ENCODE measurements at places on chromosomes 11 and 22.

DNA sequence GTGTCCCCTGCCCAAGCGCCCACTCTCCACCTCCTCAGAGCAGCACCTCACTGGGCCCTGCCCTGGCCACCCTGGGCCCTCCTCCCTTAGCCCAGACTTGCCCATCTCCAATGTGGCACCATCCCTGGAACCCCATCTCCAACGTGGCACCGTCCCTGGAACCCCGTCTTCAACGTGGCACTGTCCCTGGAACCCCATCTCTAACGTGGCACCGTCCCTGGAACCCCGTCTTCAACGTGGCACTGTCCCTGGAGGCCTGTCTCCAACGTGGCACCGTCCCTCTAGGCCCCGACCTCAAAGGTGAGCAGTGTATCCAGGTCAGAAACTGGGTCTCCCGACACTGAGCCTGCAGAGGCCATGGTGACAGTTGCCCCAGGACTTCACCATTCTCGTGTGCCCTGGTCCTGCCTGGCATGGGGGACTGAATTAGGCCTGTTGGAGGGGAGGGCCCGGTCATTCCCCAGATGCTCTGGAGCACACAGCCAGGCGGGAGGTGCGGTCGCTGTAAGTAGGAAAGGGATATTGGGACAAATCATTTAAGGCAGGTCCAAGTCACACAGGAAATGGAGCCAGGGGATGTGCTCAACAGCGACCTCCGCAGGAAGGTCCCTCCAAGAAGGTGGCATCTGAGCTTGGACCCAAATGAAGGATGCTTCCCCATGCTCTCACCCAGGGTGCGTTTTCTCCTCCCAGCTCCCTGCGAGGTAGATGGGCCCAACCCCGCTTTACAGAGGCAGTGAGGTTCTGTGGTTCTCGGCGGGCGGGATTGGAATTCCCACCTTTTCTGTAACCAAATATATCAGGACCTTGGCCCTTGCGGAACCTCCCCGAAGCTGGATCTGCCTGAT, 2.4 kb upstream of the CTSD start:
- DNase-seq, result no peak

DNA sequence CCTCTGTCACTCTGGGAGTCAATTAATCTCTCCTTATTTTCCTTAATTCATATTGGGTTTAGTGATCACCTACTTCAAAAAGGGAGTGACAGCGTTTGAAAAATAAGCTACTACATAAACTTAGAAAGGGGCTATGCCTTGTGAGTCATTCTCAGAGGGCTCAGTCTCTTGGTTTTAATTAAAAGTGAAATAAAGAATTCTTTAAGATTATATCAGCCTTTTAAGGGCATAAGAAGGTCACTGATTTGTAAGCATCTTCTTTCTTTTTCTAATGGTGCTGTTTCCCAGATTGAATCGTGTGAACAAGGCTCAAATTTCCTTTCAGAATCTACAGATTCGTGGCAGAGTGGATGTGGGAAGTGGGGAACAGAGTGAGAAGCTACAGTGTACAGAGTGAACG, 636.2 kb upstream of the CCDC90B start:
- DNase-seq, result no peak

DNA sequence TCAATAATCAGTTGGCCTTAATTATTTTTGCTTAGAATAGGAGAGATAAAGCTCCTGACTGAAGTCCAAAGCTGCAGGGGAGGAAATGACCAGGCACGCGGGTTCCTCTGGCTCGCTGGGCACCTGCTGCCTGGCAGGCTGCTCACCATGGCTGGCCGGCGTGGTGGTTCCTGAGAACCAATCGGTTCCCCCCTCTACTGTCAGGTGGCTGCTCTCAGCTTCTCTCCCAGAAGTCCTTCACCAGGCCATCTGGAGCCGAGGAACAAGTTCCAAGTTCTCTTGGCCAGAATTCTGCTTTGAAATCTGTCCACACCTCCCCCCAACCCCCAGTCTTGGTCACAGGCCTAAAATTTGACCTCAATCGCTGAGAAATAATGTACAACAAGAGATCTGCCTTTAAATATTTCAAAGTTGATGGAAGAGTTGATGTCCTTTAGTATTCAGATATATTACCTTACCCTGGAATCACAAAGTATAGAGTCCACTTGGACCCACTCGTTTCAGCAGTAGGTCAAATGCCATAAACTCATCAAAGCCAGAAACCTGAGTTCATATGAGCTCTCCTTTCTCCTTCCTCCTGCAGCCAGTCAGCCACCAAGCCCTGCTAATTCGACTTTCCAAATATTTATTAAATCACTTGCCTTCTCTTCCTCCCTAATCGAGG, 25.2 kb downstream of the EXPH5 start:
- DNase-seq, result no peak

DNA sequence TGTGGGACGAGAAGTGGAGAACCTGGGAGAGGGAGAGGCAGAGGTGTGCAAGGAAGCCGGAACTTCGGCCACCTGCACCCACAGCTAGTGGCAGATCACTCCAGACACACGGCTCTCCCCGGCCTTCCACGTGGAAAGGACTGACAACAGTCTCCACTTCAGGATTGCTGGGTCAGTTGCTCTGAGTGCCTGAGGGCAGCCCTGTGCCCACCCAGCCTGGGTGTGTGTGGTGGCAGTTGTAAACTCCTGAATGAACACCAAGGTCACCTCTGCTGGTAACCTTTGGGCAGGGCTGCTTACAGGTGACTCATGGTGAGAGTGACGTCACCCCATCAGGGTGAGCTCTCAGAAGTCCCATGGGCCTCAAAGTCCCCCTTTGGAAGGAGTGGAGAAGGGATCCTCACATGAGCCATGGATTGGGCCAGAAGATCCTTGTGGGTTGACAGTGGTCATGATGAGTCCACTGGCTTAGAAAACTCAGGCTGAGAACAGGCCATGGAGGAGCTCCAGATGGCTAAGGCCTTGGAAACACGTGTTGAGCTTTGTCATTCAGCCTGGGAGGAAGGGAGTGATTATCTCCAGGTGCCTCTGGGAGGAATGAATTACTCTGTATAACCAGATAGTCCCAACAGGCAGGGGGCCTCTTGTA, 71.3 kb downstream of the BCR start:
- DNase-seq, result no peak

- no peak for DNase-seq
These were observed 5.4 kb downstream of the GNG3 start for GRCh38 chr11:62712861-62713260.

- no peak for DNase-seq
These were observed 124.3 kb downstream of the DBX1 start for GRCh38 chr11:20035701-20036601.

DNA sequence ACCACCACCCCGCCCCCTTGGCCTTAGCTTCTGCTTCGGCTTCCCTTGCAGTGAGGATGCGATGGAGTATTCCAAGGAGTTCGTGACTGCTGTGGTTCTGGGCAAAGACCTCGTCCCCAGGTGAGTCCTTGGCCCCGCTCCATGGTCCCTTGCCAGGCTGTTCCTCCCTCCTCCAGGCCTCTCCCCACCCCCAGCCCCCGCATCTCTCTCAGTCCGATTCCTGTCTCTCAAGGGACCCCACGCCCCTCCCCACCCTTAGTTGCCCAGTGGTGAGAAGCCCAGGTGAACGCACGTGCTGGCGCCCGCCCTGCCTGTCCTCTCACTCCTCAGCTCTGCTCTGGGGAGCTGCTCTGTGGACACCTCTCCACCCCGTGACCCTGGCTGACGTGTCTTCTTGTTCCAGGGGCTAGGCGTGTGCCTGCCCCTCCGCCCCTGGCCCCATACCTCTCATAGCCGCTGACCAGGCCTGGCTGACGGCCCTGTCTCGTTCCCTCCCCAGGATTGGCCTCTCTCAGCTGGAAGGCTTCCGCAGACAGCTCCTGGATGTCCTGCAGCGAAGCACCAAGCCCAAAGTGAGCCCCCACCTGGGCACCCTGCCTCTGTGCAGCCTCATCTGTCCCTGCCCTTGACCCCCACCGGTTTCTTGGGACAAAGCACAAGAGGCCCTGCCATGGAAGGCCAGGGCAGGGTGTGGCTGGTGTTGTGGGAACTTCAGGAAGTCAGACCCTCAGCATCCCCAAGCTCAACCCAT, 14.6 kb upstream of the MYRF start:
- no peak for DNase-seq

DNA sequence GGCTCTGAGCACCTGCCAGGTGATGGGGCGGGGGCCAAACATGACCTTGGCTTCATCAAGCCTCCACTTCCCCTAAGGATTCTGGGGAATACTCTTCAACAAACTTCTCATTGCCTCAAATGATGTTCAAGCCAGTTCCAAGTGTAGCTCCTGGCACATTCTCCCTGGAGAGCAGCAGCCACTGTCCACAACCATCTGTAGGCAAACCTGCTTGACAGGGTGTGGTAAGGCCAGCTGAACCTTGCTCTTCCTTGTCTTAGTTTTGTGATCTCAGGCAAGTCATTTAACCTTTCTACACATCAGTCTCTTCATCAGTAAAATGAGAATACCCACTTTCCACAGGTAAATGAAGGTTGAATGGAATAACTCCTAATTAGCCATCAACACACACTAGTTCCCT, 323.3 kb downstream of the TENM4 start:
- no peak for DNase-seq

DNA sequence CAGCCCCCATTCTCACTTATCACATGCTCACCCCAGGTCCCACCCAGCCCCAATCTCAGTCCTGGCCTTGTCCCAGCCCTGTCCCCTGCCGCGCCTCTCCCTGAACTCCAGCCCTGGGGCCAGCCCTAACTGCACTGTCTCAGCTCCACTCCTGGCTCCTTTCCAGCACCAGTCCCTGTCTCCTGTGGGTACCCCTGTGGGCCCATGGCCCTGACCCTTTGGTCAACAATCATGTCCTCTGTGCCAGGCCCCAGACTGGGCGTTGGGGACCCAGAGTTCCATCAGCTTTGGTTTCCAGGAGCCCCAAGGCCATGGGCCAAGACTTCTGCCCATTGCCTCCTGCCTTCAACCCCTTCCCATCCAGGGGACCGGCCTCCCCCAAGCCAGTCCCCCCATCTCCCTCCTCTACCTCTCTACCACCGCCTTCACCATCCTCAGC, 757 bp downstream of the SPI1 start:
- DNase-seq, result no peak

- no peak for DNase-seq
These were observed 57.6 kb upstream of the BLID start for GRCh38 chr11:122173587-122173986.

- DNase-seq, result no peak
These were observed 600.1 kb upstream of the KIRREL3 start for GRCh38 chr11:127600674-127601073.

DNA sequence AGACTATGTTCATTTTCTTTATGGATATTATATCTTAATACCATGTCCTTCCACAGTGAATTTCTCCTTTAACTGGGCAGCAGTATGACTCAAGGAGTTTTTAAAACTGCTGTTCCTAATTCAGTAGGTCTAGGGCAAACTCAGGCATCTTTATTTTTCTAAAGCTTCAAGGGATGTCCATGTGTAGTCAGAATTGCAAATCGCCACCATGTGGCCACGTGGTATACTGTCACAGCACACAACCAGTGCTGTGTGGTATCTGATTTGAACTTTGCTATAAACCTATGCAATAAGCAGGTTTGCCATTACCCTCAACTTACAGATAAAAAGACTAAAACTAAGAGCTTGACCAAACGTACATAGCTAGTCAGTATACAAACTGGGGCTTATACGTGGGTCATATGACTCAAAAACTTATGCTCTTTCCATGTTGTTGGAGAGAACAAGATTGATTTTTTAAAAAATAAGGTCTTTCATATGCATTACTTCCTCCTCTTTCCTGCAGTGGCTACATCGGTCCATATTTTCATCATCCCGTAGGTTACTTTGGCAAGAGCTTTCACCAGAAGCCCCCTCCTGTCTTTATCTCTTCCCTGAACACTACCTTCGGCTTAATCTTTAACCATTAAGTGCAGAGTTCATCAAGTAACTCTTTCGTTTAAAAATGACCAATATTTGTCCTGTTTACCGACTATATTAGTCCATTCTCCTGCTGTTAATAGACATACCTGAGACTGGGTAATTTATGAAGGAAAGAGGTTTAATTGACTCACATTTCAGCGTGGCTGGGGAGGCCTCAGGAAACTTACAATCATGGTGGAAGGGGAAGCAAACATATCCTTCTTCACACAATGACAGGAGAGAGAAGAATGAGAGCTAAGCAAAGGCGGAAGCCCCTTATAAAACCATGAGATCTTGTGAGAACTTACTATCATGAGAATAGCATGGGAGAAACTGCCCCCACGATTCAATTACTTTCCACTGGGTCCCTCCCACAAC, 8.0 kb upstream of the HTATIP2 start:
- no peak for DNase-seq

DNA sequence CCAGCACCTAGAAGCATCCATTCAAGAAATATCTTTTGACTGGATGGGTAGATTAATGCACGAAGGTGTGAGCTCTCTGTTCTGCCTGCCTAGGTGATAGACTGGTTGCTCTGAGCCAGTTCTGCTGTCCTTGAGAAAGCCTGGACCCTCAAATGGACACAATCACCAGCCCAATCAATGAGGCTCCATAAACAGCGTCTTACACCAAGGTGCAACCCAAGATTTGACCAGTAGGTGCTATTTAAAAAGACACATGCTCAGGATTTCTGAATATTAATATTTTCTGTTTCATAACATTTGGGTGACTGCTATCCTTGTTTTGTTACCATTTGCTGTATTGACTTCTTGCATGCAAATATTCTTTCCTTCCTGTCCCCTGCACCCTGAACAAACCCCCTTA, 39.0 kb downstream of the PAMR1 start:
- no peak for DNase-seq

DNA sequence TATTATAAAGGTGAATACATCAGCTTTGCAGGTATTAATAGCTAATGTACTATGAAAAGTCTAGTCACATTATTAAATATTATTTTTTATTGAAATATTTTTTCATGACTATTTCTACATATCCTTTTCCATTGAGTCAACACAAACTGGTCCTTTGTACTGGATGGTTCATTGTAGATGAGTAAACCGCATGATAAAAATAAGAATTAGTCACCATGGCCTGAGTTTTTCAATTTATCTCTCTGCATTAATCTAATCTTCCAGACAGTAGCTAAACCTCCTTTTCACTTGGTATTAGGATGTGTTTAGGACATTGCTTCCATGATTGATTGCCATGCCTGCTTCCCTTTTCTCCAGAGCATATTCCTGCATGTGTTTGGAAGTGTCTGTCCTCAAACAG, 439.4 kb upstream of the ARHGAP42 start:
- no peak for DNase-seq

DNA sequence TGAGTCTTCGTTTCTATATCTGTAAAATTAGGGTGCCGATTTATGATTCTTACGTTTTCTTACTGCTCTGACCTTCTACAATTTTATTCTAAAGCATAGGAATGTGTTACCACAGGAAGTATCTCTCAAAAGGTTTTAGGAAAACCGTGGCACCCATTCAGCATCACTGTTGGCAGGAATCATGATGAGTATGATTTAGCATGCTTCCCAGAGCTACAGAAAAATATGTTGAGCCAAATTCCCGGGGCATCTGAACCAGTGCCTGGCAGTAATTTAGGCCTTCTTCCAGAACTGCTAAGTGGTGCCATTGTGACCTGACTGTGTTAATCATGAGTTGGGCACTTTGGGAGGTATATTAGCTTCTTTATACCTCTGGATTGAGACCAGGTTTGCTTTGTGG, 605.0 kb upstream of the RAG2 start:
- DNase-seq, result no peak

DNA sequence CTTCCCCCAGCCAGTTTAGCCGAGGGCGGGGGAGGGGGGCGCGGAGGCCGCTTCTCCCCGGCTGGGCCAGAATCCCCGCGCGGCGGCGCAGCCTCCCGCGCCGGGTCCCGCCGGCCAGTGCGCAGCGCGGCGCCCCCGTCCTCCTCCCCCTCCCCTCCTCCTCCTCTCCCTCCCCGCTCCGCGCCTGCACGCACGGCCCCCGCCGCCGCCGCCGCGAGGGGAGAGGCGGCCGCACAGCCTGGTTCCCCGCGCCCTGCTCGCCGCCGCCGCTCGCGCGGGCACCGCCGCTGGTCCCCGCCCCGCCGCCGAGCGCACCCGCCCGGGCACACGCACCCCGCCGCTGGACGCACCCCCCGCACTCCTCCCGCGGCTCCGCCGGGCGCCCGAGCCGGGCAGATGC, at the start of gene FLRT1:
FLRT1 (plus strand) TSS at position 356 of the 400 bp plus-strand sequence. CDS start 80,337 bp downstream, outside the sequence.
- no peak for DNase-seq
